Esophagus mucosa (tissue), 1 donor: ENCODE measurements at places on chromosomes 2 and 18. TPM values are rescaled to one million over a fixed set of nuclear protein-coding genes. Genes with fewer than 3 reads are reported as not detected.
A peak's percentile ranks its signal among the peaks of the same experiment; 100 is the strongest.

DNA sequence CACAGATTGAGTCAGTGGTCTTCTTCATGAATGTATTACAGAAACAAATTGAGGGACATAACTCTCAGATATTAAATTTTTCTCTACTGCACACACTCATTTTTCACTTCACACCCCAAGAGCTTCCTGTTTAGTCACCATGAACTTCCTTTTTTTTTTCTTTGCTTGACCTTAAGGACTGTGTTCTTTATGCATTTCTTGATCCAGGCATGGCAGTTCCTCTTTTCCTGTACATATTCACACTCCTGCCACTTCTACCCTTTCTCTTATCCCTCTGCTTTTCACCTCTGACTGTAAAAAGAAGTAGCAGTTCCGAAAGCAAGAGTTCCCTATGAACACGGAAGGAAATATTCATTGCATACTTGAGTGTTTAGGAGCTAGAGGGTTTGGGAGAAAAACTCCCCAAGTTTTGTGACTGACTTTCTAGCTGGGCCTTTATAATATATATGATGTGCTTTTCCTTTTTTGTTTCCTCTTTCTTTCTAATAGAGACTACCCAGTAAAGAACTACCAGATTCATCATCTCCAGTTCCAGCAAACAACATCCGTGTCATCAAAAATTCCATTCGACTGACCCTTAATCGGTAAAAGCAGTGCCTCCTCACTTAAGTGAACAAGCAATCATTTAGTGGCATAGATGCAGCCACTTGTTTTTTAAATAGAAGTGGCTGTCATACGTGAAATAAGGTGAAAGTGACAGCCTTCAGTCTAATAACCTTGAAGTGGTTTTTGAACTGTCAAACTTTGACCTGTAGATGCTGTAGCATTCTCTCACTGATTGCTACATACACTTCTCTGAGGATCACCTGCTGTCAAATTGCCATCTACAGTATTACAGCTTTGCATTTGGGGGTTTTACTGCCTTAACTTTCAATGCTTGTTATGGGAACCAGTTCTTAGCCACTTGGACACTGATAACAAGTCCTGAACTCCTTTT is 40.8 kb downstream of the PAPOLG start:
- peak; percentile 45 for ATAC-seq

DNA sequence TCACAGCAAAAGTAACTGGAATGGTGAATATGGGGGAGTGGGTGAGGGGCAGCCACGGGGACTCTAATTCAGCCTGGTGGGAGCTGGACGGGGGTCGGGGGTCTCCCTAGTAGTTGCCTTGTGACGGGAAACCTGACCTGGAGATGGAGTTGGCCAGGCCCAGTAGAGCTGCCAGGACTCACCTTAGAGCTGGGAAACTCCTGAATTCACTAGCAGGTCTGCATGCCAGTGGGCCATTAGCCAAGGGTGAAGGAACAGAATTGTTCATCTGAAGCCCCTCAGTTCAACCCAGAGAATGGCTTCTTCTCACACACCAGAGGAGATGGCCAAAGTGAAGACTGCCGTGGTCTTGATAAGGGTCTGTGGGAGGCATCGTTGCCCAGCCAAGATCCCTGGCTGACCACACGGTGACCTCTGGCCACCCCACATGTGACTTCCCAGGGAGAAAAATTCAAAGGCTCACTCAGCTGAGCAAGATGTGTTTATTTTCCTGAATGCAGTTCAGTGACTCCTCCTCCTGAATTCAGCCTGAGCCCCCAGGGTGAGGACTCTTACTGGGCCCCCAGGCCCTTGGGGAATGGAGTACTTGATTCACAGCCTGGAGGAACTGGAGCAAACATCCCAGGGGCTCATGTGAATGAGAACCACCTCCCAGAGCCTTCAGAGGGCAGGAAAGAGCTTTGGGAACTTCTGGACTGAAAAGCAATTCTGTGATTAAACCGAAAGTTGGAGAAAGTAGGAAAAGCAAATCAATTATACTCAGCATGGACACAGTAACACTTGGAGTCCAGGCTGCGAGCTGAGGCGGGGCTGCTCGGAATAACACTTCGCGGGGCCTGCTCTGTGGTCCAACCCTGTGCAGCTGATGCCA is 25.2 kb downstream of the MOCOS start:
- no peak for ATAC-seq

DNA sequence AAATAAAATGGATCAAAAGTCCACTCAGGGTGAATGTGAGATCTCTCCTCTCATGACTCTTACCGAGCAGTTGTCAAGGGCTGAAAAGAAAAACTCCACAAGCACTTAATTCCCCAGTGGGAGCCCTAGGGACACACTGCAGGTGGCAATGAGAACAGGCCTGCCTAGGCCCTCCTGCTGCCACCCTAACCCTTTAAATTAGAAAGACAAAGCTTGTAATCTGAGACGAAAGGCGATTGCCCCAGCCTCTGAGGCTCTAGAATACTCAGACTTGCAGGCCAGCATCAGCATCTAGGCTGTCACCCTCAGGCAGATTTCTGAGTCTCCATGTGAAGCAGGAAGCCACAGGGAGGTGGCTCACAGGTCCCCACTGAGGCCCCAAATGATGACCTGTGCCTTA is 457.0 kb upstream of the MYT1L start:
- no peak for ATAC-seq

GRCh38 chr18:63161032-63161760 is 158.4 kb downstream of the BCL2 start:
- ATAC-seq: peak; percentile 27

DNA sequence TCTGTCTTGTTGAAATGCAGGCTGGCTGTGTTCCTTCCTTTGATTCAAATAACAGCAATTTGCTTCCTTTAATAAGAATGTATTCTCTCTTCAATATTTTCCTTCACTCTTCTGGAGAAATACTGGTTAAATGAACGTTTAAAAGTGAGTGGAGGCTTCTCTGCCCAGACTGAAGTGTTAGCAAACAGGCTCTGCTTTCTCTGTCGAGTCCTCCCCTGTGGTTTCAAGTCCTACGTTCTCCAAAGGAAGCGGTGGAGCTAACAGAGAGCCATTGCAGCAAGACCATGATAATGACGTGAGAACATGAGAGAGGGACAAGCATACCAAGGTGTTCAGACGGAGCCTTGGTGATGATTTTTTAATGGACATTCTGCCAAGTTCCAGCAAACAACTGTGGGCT is 26.2 kb upstream of the PID1 start:
- no peak for ATAC-seq

DNA sequence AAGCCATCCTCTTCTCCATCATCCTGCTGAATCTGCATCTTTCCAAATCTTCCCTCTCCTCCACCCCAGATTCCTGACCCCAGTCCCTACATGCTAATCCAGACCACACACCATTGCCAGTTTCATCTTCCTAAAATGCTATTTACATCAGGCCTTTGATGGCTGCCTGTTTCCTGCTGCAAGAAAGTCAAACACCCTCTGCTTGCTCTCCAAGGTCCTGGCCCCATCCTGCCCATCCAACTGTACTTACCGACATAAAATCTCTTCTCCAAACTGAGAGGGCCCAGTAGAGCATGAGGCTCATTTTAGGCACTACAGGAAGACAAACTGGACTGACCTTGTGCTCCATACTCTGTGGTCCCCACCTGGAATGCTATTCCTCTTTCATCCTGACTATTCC is 19.0 kb downstream of the ALK start:
- ATAC-seq: no peak

GRCh38 chr2:28896906-28897305 is 2.4 kb downstream of the WDR43 start:
- no peak for ATAC-seq

GRCh38 chr2:236585966-236586365 is 16.3 kb downstream of the ACKR3 start:
- ATAC-seq: no peak

DNA sequence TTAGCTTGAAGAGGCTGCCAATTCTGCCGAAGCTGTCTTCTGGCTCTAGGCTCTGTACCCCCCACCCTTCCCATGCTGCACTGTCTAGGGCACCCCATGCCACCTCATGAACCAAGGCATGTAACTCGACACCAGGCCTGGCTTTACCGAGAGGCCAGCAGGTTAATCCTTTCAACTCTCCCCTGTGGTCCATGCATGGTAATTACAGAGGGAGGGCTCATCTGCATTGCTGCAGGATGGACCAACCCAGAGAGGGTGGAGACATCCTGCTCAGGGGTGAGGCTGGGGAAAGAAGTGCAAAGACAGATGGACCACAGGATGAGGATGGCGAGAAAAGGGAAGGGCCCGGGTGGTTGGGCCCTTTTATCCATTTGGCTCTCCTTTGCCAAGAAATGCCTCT is 65.8 kb downstream of the KCTD1 start:
- no peak for ATAC-seq

GRCh38 chr2:7346336-7346735 is 429.1 kb downstream of the RNF144A start:
- ATAC-seq: no peak

- ATAC-seq: no peak
These were observed 306.2 kb downstream of the SETBP1 start for GRCh38 chr18:44986933-44987332.

GRCh38 chr2:60888853-60889252 is 7.5 kb downstream of the REL start:
- ATAC-seq: no peak

- no peak for ATAC-seq
These were observed 126.1 kb downstream of the FAM161A start for GRCh38 chr2:61727746-61728145.

- ATAC-seq: peak; percentile 87
These were observed 195.0 kb downstream of the CYP26B1 start for GRCh38 chr2:71952572-71953188.

DNA sequence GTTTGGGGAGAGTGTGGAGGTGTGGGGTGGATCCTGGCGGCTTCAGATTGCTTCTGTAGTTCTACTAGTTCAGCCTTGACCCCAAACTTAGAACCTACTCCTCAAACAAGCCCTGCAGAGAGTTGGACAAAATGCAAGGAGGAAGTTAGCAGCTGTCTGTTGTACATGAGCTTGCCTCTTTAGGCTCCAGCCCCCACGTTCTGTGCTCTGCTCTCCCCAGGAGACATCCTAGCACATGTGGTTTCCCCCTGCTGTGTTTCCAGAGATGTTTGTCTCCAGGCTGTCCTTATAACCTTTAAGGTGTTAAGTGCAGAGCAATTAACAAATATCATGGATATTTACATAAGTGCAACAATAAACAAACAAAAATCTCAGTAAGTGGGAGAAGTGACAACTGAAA is 111.1 kb downstream of the ACOXL start:
- no peak for ATAC-seq

GRCh38 chr2:28477645-28478044 is 18.2 kb upstream of the PLB1 start:
- ATAC-seq: no peak

- no peak for ATAC-seq
These were observed 97.3 kb downstream of the CNTNAP5 start for GRCh38 chr2:124122340-124122739.

- ATAC-seq: no peak
These were observed 61.1 kb upstream of the ARHGAP15 start for GRCh38 chr2:143068094-143068493.

GRCh38 chr2:124978597-124978996 is 953.5 kb downstream of the CNTNAP5 start:
- no peak for ATAC-seq

DNA sequence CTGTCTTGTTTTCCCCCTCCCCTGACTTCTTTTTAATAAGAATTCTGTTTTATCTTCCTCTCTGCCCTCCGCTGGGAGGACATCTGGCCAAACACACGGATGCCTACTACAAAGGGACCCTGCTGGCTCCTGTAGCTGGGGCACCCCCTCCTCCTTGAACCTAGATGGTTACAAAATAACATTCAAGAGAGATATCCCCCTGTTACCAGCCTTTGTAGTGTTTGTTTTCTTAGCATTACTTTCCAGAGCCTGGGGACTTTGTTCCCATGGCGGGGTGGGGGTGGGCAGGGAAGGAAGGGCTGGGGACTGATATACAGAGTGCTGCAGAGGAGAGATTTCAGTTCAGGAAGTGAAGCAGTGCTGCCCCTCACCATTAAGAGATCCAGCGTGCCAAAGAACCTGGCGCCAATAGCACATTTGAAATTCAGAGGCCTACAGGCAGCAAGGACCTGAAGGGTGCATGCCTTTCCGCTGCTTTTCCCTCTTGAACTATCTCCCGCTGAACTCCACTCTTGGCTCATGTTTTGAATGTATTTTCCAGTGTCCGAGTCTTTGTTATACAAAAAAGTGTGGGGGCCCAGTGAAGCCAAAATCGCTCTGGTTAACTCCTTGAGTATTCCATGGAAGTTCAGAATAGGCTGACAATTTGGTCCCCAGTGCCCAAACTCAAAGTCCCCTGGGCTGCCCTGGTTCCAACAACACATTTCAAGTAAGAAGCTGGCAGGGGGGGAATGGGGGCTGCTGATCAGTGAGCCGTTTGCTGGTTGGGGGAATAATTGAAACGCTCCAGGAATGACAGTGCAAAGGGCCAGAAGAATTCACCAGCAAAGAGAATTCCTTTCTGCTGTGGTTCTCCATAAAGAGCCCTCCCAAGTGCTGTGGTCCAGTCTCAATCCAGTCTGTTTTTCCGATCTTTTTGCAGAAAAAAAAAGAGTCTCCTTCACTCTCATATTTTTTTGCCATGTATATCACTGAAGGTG is 94.8 kb upstream of the THOC1 start:
- no peak for ATAC-seq

DNA sequence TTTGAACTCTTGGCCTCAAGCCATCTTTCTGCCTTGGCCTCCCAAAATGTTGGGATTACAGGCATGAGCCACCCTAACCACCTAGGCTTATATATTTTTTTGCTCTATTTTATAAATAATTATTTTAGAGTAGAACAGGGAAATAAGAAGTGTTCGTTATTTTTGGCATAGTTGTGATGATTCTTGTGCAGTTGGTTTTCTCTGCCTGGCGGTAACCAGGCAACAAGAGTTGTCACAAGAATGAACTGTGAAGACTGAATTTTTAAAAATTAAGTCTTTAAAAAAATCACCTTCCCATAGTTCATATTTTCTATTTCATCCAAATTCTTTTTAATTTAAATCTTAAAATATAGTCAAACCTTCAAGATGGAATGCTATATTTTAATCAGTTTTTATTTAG is 310.2 kb downstream of the ARL6IP6 start:
- no peak for ATAC-seq

DNA sequence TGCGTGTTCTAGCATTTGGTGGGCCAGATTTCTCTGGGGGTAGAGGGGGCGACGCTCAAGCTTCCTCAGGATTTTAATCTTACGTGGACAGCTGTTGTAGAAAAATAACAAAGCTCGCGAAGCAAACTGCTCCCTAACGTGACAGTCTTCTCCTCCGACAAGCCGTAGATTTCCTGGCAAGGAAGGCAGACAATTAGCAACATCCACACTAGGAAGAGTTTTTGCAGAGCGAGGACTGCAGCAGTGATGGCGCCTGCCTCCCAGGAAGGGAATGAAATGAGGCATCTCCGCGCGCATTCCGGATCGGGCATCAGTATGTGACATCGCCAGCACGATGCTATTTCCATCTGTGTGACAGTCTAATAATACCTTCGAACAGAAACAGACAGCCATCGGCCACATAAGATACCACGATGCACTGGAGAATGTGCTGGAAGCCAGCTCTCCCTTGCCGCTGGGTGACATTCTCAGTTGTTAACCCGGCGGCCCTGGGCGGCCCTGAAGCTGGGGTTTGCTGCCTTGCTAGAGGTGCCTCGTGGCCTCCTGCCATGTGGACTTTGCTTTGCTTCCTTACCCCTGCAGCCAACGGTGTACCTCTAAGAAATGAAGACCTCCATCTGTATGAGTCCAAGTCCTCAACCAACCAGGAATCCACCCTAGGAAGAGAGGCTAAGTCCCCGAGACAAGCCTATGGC is 101.8 kb upstream of the AGAP1 start:
- no peak for ATAC-seq

- no peak for ATAC-seq
These were observed 56.6 kb upstream of the SLC1A4 start for GRCh38 chr2:64932371-64933216.

The KCTD18 gene
- total RNA-seq: 10.8 TPM

The LOXL3 gene
- 0.52 TPM for total RNA-seq

The HOXD1 gene
- 0.16 TPM for total RNA-seq

The CFAP221 gene
- total RNA-seq: not detected

The CXCR1 gene
- total RNA-seq: 0.72 TPM

The CHST9 gene
- 0.56 TPM for total RNA-seq
